Activated CD4-positive, alpha-beta T cell treated with anti-CD3 and anti-CD28 coated beads for 4 hours (primary cell): ENCODE measurements at places on chromosomes 5 and 9.

GRCh38 chr9:130325921-130326320, 60.4 kb downstream of the HMCN2 start:
- no peak for DNase-seq

DNA sequence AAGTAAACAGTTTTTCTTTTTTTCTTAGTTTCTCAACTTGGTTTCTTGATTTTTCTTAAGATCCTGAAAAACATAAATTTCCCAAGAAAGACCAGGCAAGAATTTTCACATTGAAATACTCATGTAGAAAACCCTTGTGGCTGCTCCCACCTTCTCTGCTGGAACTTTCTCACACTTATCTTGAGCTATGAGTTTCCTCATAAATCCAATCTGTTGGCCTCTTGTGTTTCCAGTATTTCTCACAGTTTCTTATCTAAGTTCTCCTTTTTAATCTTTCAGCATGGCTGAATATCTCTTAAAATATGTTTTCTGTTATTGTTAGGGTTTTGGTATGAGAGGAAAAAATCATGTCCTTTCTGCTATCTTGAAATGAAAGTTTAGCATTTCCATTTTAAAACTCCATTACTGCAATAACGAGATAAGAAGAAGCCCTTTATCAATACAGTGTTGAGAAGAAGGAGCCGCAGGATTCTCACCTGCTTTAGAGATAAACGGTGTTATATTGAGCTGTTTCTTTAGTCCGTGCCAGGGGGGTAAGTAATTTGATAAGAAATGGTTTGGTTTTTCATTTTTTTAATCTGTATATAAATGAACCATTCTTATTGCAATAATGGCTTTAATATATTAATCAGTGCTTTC, 89.3 kb downstream of the ALDH1A1 start:
- no peak for DNase-seq

- no peak for DNase-seq
These were observed 64.1 kb upstream of the IRX4 start for GRCh38 chr5:1946776-1947175.

GRCh38 chr5:64790210-64790609, 21.5 kb downstream of the CWC27 start:
- no peak for DNase-seq

GRCh38 chr9:123651273-123651672, 278.7 kb downstream of the DENND1A start:
- no peak for DNase-seq

GRCh38 chr9:91147079-91147708, 214.5 kb downstream of the AUH start:
- DNase-seq: no peak

DNA sequence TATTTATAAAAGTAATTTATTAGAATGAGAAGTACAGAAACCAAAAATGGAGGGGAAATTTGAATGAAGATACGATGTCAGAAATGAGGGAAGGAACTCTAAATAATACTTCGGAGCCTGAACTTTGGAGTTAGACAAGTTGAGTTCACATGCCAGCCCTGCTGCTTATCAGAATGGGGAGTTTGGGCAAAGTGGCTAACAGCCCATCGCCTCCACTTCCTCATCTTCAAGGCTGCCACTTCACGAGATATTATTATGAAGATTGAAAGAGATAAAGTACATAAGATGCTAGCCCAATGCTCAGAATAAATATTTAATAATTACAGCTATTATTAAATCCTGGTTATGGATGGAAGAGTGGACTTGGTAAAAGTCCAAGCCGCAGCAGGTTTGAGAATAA, 56.2 kb upstream of the ABCA1 start:
- no peak for DNase-seq

DNA sequence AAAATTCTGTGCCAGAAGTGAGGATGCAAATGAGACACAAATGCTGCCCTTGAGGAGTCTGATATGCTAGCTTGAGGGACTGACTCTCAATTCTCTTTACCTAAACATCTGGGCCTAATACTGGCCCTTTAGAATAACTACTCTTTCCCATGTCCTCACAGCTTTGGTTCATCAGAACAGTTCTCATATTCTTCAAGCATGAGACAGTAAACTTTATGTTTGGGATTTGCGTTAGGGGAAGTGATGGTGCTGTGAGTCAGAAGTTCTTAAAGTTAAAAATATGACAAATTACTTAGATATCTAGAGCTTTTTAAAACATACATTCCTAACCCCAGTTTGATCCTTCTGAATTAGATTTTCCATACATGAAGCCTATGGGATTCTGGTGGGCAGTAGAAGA, 665.0 kb upstream of the RGMB start:
- DNase-seq: no peak

DNA sequence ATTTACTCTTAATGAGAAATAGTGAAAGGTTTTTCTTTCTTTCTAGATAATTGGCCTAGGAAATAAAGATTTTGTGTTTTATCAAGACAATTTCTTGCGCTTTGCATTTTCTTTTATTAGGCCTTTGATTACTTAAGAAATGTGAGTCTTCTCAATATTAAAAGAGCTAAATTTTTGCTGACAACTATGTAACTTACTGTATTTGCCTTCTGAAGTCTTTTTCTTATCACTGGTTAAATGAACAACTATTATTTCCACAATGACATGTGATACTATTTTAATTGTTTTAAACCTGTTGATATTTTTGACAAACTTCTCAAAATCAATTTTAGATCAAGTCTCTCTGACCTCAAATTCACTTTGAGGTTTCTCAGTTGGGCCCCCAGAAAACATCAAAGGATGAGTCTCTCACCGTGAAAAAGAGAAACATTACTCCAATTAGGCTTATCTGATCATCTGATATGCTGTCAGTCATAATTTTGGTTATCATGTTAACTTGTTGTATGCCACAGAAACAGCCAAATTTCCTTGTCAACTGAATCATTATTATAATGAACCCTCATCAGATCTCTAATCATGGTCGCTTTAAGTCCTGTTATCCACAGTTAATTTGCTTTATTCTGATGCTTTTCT, 48.8 kb downstream of the RAPGEF1 start:
- DNase-seq: no peak

- DNase-seq: no peak
These were observed 2.3 kb downstream of the SLC4A9 start for GRCh38 chr5:140362311-140362710.

- DNase-seq: peak; percentile 61
These were observed 2.0 kb downstream of the LARP1 start for GRCh38 chr5:154756868-154757813.

DNA sequence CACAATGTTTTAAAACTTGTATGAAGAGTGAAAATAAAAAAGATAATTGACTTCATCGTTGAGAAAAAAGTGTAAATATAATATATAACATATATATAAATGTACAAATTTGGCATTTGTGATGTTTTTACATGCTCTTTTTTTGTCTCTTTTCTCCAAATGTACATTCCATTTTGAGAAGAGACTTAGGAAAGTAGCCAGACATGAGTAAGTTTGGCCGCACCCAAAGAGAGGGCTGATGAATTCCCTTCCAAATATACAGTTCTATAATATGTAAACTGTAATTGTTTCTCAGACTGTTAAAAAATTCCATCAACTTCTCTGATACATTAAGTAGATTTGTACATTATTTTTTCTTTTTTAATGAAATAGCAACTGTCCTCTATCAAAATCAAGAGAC, 193.2 kb upstream of the MAP3K1 start:
- no peak for DNase-seq

GRCh38 chr5:175383350-175383749, 60.6 kb downstream of the DRD1 start:
- no peak for DNase-seq

GRCh38 chr9:114906922-114907571, 23.3 kb downstream of the TNFSF8 start:
- no peak for DNase-seq

- DNase-seq: no peak
These were observed 67.3 kb downstream of the DOCK8 start for GRCh38 chr9:281741-282645.

GRCh38 chr9:99432075-99432474, 210.0 kb downstream of the SEC61B start:
- DNase-seq: no peak

DNA sequence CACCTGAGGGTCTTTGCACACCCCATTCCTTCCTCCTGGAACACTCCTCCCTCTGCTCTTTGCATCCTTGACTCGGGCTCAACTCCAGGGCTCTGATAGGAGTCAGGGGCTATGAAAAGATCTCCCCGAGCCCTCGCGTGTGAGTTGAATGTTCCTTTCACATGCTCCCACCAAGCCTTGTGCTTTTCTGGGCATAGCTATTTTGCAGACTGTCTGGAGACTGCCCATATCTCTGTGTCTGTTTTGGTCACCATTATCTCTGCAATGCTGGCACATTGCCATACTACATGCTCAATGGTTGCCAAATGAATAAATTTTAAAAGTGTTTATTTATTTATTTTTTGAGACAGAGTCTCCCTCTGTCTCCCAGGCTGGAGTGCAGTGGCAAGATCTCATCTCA, 56.9 kb upstream of the PLPP1 start:
- DNase-seq: no peak

DNA sequence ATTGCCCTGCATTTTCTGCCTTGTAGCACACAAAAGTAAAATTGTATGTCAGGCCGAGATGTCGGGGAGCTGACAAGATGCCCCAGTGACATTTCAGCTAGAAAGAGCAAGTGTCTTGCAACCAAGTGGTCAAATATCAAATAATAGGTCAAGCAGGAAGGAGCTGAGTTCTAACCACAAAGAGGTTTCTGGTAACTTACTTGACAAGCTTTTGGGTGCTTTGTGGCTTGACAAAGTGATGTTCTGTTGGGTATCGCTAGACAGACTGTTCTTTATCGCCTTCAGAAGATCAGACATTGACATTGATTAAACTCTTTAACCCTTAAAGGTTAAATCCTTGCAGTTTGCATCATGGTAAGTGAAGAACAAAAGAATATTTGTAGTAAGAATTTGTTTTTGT, 419.9 kb downstream of the CCDC171 start:
- no peak for DNase-seq

GRCh38 chr9:2967766-2968165, 123.9 kb upstream of the PUM3 start:
- DNase-seq: no peak

GRCh38 chr5:10702911-10703491, 58.0 kb downstream of the DAP start:
- DNase-seq: no peak
